ENCODE measurements at places on chromosomes 3 and 15.

GRCh38 chr3:77524463-77524862, 484.6 kb downstream of the ROBO2 start:
- no peak for DNase-seq

DNA sequence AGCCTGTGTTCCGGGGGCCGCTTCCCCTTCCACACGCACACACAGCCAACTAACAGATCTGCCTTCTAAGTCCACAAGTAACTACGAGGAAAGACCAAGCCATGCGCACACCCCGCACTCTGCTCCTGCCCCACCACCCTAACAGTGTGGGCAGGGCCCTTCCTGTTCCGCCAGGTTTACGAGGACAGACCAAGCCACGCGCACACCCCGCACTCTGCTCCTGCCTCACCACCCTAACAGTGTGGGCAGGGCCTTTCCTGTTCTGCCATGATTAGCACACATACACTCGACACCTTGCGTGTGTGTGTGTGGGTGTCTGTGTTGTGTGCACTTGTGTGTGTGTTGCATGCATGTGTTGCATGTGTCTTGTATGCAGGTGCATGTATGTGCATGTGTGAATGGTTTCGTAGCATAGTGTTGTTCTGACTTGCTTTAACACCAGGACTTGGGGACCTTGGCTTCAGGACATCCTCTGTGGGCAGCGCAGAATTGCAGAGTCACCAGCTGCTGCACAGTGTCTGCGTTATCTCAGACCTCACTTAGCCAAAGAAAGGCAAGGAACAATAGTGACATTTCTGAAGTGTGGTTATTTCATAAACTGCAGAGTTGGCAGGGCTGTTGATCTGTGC, 114.4 kb downstream of the CHSY1 start:
- no peak for DNase-seq

DNA sequence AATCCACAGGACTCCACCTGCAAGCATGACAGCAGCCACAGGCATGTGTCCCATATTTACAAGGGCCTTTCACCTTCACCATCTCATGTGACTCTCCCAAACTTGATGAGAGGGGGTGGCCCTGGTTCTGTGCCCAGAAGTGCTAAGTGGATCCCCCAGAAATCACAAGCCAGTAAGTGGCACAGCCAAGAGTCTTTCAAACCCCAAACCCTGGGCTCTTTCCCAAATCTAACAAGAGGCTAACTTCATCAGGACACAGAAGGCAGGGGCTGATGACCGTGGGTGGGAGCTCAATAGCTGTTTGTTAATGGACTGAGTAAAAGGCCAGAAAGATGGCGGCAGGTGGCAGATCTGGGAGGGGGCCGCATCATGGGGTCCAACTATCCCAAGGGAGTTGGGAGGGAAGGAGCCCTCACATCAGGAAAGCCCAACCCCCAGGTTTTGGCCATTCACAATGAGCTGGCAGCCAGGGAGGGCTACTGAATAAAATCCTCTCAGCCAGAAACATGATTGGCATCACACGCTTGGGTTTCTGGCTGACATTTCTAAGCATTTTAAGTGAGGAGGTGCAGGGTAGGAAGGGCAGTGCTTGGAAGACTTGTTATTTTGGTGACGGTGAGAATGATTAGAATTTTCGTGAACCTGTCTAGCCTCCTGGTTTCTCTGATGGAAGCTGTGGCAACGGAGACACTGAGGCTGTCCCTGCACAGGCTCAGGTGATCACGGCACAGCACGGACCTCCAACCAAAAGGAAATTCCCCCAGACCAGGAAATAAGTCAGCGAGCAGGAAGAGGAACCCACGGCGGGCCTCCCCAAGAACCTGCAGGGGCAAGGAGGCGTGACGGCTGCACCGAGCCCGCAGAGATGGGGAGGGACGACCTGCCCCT, 109.3 kb downstream of the OXNAD1 start:
- DNase-seq: no peak

DNA sequence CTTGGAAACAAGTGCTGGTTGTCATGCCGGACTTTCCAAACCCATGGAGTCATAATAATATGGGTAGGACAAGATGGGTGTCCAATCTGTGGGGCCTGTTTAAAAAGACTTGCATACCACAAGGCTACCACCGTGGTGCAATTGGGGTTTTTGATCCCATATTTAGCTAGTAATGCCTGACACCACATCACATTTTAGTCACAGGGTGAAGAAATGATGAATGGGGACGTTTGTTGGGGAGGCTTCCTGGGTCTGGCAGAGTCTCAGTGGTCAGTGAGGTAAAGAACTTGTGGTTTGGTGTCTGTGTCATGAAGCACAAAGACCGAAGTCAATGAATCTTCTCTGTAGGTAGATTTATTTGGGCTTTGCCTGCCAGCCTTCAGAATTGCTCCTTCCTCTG, 31.0 kb downstream of the P3H2 start:
- DNase-seq: no peak

DNA sequence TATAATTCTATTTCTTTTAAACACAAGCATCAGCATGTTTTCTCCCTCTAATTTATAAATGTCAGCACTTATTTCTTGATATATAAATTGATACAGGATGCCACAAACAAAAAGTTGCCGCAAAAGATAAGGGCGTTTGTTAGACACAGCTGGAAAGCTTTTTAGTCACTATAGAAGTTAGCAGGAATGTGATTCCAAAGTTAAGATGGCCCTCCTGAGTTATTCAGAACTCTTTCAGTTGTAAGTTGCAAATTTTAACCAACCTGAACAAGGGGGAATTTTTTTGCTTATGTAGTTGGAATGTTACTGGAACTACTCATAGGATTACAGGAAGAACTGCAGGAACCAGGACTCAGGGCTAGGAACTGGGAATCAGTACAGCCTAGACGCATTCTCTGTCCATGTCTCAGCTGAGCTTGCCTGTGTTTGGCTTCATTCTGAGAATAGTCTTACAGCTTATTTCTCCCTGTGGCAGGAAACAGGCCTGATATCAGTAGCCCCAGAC, 166.3 kb downstream of the VGLL4 start:
- no peak for DNase-seq

GRCh38 chr3:15332405-15333098, at the start of gene SH3BP5:
SH3BP5 (minus strand) TSS chr3:15332586; CDS start chr3:15332408, 178 bp downstream.
- DNase-seq: peak; percentile 78

DNA sequence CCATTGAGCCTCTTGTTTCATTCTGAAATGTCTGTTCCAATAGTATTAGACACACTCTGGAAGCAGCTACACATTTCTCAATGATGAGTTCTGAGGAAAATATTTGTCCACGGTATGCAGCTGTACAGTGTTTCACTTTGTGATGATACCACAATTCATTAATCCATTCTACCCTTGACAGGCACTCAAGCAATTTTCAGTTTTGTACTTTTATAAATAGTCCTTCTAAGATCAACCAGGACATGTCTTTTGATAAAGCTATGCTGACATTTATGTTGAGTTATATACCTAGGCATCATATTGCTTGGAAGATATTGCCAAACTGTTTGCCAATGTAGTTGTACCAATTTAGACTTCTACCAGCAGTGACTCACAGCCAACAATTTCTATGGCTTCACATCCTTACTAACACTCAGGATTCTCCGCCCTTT, 165.1 kb upstream of the COL8A1 start:
- DNase-seq: no peak

DNA sequence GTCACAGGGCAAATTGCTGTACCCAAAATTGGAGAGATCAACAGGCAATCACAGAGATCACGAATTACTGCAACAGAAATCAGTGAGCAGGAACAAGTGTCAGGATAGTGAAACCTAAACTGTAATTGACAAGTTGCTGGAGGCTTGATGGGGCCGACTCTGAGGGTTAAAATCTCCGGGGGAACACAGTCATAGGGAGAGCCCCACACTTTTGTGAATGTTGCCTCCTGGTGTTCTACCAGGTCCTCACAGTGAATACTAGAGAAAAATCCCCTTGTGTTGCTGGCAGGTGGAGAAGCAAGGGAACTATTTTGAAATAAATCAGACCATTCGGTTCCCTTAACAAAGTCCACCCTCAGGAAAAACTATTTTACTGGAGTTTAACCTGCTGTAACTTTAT, 697.5 kb upstream of the CBLB start:
- DNase-seq: no peak

DNA sequence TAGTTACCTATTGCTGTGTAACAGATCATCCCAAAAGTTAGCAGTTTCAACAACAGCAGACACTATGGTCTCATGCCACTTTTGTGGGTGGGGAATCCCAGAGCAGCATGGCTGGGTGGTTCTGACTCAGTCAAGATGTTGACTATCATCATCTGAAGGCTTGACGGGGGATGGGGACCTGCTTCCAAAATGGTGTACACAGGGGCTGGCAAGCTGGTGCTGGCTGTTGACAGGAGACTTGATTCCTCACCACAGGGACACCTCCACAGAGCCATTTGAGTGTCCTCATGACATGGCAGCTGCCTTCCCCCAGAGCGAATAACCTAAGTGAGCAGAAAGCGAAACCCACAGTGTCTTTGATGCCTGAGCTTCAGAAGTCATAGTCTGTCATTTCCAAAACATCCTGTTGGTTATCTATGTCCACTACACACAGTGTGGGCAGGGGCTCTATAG, 19.1 kb downstream of the DNAJB8 start:
- DNase-seq: no peak

- DNase-seq: no peak
Observed at GRCh38 chr3:64591615-64592014, 96.2 kb downstream of the ADAMTS9 start.

GRCh38 chr3:70811880-70812279, 499.4 kb upstream of the MDFIC2 start:
- DNase-seq: no peak

DNA sequence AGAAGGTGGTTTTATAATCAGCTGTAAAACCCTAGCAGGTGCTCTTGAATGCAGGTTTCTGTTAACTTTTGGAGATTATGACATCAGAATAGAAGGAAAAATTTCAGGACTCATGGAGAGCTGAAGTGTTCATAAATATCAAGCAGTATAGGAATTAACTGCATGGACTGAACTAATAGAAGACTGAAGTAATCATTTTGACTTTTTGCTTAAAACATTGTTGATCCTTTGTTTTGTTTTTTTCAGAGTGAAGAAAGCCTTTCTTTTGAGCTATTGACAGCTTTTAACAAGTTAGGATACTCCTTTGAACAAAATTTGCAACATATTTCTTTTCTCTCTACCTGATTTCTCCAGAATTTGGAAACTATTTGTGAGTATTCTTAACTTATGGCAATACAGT, 70.6 kb upstream of the DAZL start:
- no peak for DNase-seq
